ENCODE measurements at places on chromosomes 2 and 18. TPM values are rescaled to one million over a fixed set of nuclear protein-coding genes. Genes with fewer than 3 reads are reported as not detected.

GRCh38 chr2:43377327-43377726 lies 150.9 kb upstream of the ZFP36L2 start:
- H3K27me3 ChIP-seq = no peaks in the 10 kb centered on the region
- H3K4me3 ChIP-seq = no peak overlapping the region
- peaks cover 10% of the 10 kb centered on the region for H3K36me3 ChIP-seq

DNA sequence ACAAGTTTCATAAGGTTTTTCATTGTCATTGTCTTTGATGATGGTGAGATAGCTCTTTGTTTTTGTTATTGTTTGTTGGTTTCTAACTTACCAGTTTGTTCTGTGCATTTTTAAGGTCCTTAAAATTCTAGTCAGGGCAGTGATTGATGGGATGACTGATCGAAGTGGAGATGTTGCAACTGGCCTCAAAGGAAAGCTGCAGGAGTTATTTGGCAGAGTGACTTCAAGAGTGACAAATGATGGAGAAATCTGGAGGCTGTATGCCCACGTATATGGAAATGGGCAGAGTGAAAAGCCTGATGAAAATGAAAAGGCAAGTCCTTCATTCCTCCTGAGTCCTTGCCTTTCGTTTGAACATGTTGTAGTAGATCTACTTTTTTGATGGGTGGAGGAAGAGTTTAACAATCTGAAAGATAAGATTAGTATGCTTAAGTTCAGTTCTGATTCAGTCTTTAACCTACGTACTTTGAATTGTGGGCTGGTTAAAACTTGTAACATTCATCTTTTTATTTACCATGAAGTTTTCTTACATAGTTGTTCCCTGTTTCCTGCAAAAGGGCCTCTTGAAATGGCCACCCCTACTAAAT lies 135.8 kb upstream of the LTBP1 start:
- H3K27ac ChIP-seq = peak overlapping the region; percentile 39
- H3K27me3 ChIP-seq = no peaks in the 10 kb centered on the region
- no peak overlapping the region for H3K4me3 ChIP-seq
- H3K36me3 ChIP-seq = peaks cover 10% of the 10 kb centered on the region
- DNase-seq = no peak

DNA sequence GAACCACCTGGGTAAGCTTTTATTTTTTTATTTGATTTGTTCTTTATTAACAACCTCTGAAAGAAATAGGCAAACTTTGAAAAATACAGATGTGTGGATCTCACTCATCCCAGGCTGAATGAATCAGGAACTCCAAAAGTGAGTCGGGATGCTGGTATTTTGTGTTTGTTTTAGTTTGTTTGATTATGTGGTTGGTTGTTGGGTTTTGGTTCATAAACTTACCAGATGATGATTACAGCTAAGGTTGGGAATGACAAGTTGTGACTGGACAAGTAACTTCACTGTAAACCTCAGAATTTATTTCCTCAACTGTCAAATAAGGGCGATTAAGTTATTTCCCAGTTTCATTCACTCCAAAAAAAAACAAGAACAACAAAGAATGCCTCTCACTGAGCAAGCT lies 80.5 kb upstream of the KIF5C start:
- no peak overlapping the region for H3K4me3 ChIP-seq
- H3K27ac ChIP-seq = no peak overlapping the region
- peaks cover 8% of the 10 kb centered on the region for H3K27me3 ChIP-seq
- no peaks in the 10 kb centered on the region for H3K4me1 ChIP-seq
- DNase-seq = no peak

Gene OR6B2
- total RNA-seq = not detected

Gene SPEG
- 95.4 TPM for total RNA-seq
